ENCODE measurements at places on chromosomes 3 and 15.

- no peak for DNase-seq
These were observed 25.3 kb upstream of the IL20RB start for GRCh38 chr3:136932523-136932922.

- no peak for DNase-seq
These were observed 28.4 kb downstream of the ZNF860 start for GRCh38 chr3:32009957-32010356.

DNA sequence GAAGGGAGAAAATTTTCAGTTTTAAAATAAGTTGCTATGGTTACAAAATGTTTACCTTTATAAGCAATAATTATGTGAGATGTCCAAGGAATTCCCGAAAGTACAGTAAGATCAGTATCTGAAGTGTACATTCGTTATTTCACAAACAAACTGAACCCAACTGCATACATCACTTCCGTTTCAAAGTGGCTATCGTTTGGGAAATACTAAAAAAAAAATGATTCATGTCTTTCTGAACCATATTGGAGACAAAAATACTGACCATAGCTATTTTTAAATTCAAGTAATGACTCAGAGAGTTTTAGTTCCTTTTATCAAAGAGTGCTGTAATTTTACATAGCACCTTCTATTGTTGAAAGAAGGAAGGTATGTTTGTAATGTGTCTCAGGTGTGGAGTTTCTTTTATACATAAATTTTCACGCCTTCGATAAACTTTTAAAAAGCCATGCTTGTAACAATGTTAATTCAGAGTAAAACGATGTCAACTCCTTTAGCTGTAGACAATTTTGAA lies 8.0 kb upstream of the ANKRD28 start:
- DNase-seq = no peak

GRCh38 chr3:10376353-10376752 lies 55.4 kb upstream of the SEC13 start:
- no peak for DNase-seq

GRCh38 chr3:161137260-161137659 lies 32.1 kb upstream of the B3GALNT1 start:
- DNase-seq = no peak

DNA sequence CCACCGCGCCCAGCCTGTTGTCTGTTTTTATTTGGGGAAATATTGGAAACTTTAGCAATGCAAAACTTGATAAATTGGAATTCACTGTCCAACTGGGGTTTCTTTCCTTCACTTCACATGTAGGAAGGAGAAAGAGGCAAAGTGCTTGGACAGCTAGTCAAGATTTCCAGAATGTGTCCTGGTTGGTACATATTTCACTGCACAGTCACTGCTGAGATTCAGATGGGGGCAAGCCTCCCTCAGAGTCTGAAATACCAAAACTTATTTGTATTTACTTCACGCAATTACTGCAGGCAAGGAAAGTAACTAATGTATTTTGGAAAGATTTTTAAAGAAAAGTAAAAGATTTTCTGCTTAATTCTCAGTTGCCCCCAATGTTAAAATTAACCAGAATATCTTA lies 21.0 kb downstream of the LRRC31 start:
- no peak for DNase-seq

DNA sequence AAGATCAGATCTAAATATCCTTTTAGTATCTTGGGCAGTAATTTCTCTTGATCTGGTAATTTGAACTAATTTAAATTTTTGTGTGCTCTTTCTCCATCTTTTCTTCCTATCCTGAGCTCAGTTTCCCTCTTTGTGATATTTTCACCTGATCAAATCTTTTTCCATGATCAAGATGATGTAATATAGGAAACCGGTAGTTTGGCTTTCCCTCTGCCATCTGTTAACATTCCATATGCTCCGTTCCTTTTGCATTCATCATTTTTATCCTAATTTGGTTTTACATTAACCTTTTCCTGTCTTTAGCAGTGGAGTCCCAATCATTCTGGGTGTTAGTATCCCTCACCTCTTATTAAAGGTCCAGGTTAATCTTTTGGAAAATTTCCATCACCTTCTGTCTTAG lies 5.9 kb upstream of the ABHD6 start:
- no peak for DNase-seq

DNA sequence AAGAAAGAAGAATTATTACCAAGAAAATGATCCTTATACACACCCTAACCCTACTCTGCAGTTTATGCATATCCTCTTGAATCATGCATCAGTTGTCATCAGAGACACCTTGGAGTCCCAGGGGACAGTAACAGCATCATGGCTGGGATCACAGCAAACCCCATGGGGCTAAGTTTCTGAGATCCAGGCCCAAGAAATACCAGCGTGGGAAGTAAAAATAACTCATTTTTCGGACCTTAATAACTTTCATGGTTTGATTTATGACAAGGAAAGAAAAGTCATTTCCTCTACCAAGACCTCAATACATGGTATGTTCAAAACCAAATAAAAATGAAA lies 38.8 kb upstream of the B3GNT5 start:
- no peak for DNase-seq

GRCh38 chr3:85592256-85592655 lies 633.5 kb downstream of the CADM2 start:
- DNase-seq = no peak

GRCh38 chr3:151871639-151872468 lies 1.6 kb upstream of the SUCNR1 start:
- no peak for DNase-seq

DNA sequence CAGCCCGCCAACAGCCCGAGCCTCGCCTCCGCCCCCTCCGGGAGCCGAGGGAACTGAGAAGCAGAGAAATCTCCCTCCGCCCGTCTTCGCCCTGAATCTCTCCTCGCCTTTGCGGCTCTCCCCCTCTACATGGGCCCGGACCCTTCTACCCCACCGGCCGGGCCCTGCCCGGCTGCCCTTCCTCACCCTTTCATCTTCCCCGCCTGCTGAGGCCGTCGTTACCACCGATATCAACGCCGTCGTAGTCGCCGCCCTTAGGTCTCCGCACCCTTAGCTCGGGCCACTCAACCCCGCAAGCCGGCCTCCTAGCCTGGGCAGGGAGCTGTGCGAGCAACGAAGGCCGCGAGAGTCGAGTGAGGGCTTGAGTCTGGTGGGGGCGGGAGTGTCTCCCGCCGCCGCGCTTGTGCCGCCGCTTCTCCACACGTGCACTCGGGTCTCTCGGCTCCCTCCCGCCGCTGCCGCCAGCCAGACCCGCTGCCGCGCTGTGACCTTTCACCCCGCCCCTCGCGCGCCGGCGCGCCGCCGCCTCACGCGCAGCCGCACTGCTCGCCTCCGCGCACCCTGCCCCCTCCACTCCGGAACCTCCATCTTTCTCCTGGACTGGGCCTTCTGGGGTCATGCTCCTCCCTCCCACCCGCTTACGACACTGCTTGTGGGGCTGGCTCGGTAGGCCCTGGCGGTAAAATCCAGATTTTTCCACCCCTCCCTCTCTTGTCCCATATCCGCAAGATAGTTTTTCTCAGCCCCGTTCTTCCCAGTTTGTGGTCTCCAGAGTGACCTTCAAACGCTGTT lies at the start of gene NAA50:
TSS of gene NAA50 (minus strand) at position 494 of the 792 bp plus-strand sequence. CDS start at position 194, 300 bp downstream.
- peak; percentile 94 for DNase-seq

- no peak for DNase-seq
These were observed 17.8 kb upstream of the MAP4 start for GRCh38 chr3:48034000-48034516.

DNA sequence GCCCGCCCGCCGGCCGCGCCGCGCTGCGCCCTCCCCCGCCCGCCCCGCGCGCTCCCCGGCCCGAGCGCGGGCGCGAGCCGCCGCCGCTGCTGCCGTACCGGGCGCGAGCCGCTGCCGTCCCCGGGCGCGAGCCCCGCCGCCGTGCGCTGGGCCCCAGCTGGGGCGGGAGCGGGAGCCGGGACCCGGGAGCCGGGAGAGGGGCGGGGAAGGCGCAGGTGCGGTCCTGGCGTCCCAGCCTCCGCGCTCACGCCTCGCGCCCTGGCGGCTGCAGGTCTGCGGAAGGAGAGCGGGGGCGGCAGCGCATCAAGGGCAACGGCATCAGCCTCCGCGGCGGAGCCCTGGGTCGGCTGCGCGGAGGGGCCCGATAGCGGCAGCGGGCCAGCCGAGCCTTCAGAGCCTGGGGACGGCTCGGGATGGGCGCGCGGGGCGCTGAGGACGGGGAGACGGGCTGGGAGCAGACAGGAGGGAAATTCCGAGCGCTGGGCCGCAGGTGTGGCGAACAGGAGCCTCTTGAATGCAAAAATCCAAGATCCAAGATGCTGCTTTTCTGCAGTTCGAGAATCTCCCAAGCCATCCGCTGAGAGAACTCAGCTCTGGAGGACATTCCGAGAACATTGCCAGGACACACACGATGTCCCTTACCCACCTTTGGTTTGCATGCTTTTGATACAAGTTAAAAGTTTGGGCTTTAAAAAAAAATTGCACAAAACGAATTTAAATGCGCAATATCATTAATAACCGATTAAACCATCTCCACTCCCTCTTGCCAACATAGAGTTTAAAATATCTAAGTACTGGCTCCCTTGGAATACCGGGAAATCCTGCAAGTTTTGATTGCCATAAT lies 251.1 kb downstream of the TJP1 start:
- DNase-seq = peak; percentile 2

GRCh38 chr3:173699353-173699752 lies 301.8 kb downstream of the NLGN1 start:
- DNase-seq = no peak

- no peak for DNase-seq
These were observed 14.3 kb upstream of the SLC9C1 start for GRCh38 chr3:112308151-112308911.

- DNase-seq = no peak
These were observed 97.1 kb downstream of the SLC25A26 start for GRCh38 chr3:66317750-66318376.

Data from stimulated activated CD4-positive, alpha-beta T cell treated with anti-CD3 and anti-CD28 coated beads, Interleukin-1b, Interleukin-23, amount 100 ng/mL, for 4 hours (primary cell).